ENCODE measurements at places on chromosomes 2 and 18. TPM values are rescaled to one million over a fixed set of nuclear protein-coding genes. Genes with fewer than 3 reads are reported as not detected.

IMPACT gene
- polyA plus RNA-seq, result 61.3 TPM

LONRF2 gene
- 3.7 TPM for polyA plus RNA-seq

RPRM gene
- polyA plus RNA-seq, result 6.2 TPM

BIRC6 gene
- 64.9 TPM for polyA plus RNA-seq

CLEC4F gene
- 0.10 TPM for polyA plus RNA-seq

HOXD13 gene
- polyA plus RNA-seq, result 0.22 TPM

EXOC6B gene
- polyA plus RNA-seq, result 25.0 TPM

SAG gene
- polyA plus RNA-seq, result 0.08 TPM

EFEMP1 gene
- polyA plus RNA-seq, result 93.9 TPM

SLC14A1 gene
- polyA plus RNA-seq, result 4.2 TPM

LYG1 gene
- polyA plus RNA-seq, result 3.0 TPM

LIMS4 gene
- 1.1 TPM for polyA plus RNA-seq

TMEM198 gene
- 2.9 TPM for polyA plus RNA-seq

SEPTIN2 gene
- polyA plus RNA-seq, result 647 TPM

KCNF1 gene
- polyA plus RNA-seq, result 0.79 TPM

GAREM1 gene
- polyA plus RNA-seq, result 31.2 TPM

LRATD1 gene
- polyA plus RNA-seq, result 24.0 TPM

FRZB gene
- polyA plus RNA-seq, result 12.1 TPM

GYPC gene
- polyA plus RNA-seq, result 57.8 TPM

EVA1A gene
- polyA plus RNA-seq, result 18.3 TPM

ATG9A gene
- 43.5 TPM for polyA plus RNA-seq

ITGA6 gene
- polyA plus RNA-seq, result 125 TPM

GAD1 gene
- polyA plus RNA-seq, result 0.97 TPM

BCL11A gene
- polyA plus RNA-seq, result 13.1 TPM

CCDC102B gene
- 7.7 TPM for polyA plus RNA-seq

CAVIN2 gene
- polyA plus RNA-seq, result 47.7 TPM

AGFG1 gene
- 72.2 TPM for polyA plus RNA-seq

ALPP gene
- not detected for polyA plus RNA-seq

CRACDL gene
- polyA plus RNA-seq, result 3.1 TPM

ZDBF2 gene
- polyA plus RNA-seq, result 10.7 TPM

PPP1R7 gene
- polyA plus RNA-seq, result 84.4 TPM

TSPYL6 gene
- not detected for polyA plus RNA-seq

NT5C1B gene
- 0.86 TPM for polyA plus RNA-seq

SDC1 gene
- polyA plus RNA-seq, result 36.1 TPM

GRB14 gene
- polyA plus RNA-seq, result 52.4 TPM

B3GNT7 gene
- 3.7 TPM for polyA plus RNA-seq

ELMOD3 gene
- polyA plus RNA-seq, result 23.9 TPM

PROM2 gene
- polyA plus RNA-seq, result 24.9 TPM

CAPN13 gene
- 2.5 TPM for polyA plus RNA-seq

NEU2 gene
- polyA plus RNA-seq, result not detected

SPATA3 gene
- not detected for polyA plus RNA-seq

PHOSPHO2 gene
- polyA plus RNA-seq, result 12.5 TPM

GREB1L gene
- polyA plus RNA-seq, result 2.8 TPM

DES gene
- 6.8 TPM for polyA plus RNA-seq

TNFRSF11A gene
- polyA plus RNA-seq, result 3.1 TPM

FBXO48 gene
- 1.6 TPM for polyA plus RNA-seq

CFC1 gene
- polyA plus RNA-seq, result 0.21 TPM

ABCB11 gene
- 0.13 TPM for polyA plus RNA-seq

CCDC93 gene
- 42.8 TPM for polyA plus RNA-seq

TUBA3E gene
- 0.13 TPM for polyA plus RNA-seq

TGFA gene
- polyA plus RNA-seq, result 18.4 TPM

NTSR2 gene
- not detected for polyA plus RNA-seq

AGXT gene
- 0.16 TPM for polyA plus RNA-seq

XDH gene
- 0.03 TPM for polyA plus RNA-seq

IL18RAP gene
- 0.36 TPM for polyA plus RNA-seq

KCNE4 gene
- 19.1 TPM for polyA plus RNA-seq
